Upper lobe of left lung (tissue), 6 donors: ENCODE measurements at places on chromosomes 16 and 17. TPM values are rescaled to one million over a fixed set of nuclear protein-coding genes. Genes with fewer than 3 reads are reported as not detected.
A peak's percentile ranks its signal among the peaks of the same experiment; 100 is the strongest.

GRCh38 chr17:50934672-50935220, 68.6 kb upstream of the TOB1 start:
- no peaks in the 10 kb centered on the region for H3K36me3 ChIP-seq
- peaks cover 15% of the 10 kb centered on the region for H3K4me1 ChIP-seq
- peak overlapping the region; percentile 2 for H3K27ac ChIP-seq
- H3K4me3 ChIP-seq = no peak overlapping the region
- no peak for DNase-seq
- no peaks in the 10 kb centered on the region for H3K27me3 ChIP-seq

Gene EVPLL
- total RNA-seq = 1.7 TPM

Gene MYLK3
- total RNA-seq = 0.76 TPM

- no peaks in the 10 kb centered on the region for H3K27me3 ChIP-seq
- no peak overlapping the region for H3K27ac ChIP-seq
- no peak overlapping the region for H3K4me3 ChIP-seq
- H3K4me1 ChIP-seq = no peaks in the 10 kb centered on the region
- H3K36me3 ChIP-seq = no peaks in the 10 kb centered on the region
These were observed 50.5 kb downstream of the CACNG5 start for GRCh38 chr17:66885417-66885816.

DNA sequence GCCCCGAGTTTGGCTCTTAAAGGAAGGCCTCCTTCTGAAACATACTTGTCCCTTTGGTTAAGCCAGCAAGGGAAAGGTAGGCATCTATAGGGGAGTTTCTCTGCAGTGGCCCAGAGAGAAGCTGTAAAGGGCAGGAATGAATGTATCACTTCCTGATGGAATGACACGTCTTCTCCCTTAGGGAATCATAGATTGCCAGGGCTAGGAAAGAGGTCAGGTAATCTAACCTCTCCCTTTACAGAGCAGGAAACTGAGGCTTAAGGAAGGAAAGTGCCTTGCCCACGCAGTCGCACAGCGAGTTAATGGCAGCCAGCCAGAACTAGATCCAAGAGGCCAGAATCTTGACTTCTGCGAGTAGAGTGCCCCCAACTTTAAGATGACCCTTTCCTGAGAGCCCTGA, 66.1 kb downstream of the NEUROD2 start:
- H3K36me3 ChIP-seq = peaks cover 4% of the 10 kb centered on the region
- no peaks in the 10 kb centered on the region for H3K27me3 ChIP-seq
- H3K4me1 ChIP-seq = peaks cover 30% of the 10 kb centered on the region

Gene C16orf89
- total RNA-seq = 177 TPM

- no peaks in the 10 kb centered on the region for H3K27me3 ChIP-seq
- H3K27ac ChIP-seq = no peak overlapping the region
- no peak for DNase-seq
- no peak overlapping the region for H3K4me3 ChIP-seq
- H3K36me3 ChIP-seq = no peaks in the 10 kb centered on the region
- no peaks in the 10 kb centered on the region for H3K4me1 ChIP-seq
These were observed 99.1 kb downstream of the ADAMTS18 start for GRCh38 chr16:77335652-77336234.

GRCh38 chr16:31880322-31880979, 6.8 kb downstream of the ZNF267 start:
- peaks cover 60% of the 10 kb centered on the region for H3K4me1 ChIP-seq
- H3K27me3 ChIP-seq = no peaks in the 10 kb centered on the region
- peaks cover 11% of the 10 kb centered on the region for H3K36me3 ChIP-seq
- peak overlapping the region; percentile 70 for H3K27ac ChIP-seq
- no peak overlapping the region for H3K4me3 ChIP-seq
- no peak for DNase-seq

DNA sequence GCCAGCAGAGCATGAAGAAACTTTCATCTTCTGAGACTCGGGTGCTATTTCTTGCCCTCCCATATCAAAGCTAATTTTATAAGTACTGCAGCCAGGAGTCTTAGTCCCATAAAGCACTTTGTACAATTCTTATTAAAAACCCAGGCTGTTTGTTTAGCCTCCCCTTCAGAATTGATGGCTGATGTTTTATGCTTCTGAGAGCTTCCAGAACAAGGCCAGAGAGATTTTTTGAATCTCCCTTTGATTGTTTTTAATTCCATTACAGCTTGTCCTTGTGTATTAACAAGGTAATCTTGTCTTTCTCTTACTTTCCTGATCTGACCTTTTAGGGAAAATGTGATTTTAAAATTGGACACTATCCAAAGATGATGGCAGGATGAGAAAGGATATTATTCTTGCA, 16.3 kb downstream of the COQ7 start:
- H3K4me3 ChIP-seq = no peak overlapping the region
- no peak overlapping the region for H3K27ac ChIP-seq
- H3K4me1 ChIP-seq = peaks cover 9% of the 10 kb centered on the region
- H3K27me3 ChIP-seq = no peaks in the 10 kb centered on the region
- H3K36me3 ChIP-seq = peaks cover 25% of the 10 kb centered on the region

Gene CRYBA1
- not detected for total RNA-seq

Gene CX3CL1
- 35.7 TPM for total RNA-seq

Gene DOC2B
- 2.4 TPM for total RNA-seq
